ENCODE measurements at places on chromosomes 5 and 9.
A peak's percentile ranks its signal among the peaks of the same experiment; 100 is the strongest.

GRCh38 chr5:146890066-146890465 is 11.5 kb upstream of the PPP2R2B start:
- DNase-seq, result no peak

GRCh38 chr5:25515525-25515924 is 870.7 kb upstream of the CDH10 start:
- DNase-seq, result no peak

DNA sequence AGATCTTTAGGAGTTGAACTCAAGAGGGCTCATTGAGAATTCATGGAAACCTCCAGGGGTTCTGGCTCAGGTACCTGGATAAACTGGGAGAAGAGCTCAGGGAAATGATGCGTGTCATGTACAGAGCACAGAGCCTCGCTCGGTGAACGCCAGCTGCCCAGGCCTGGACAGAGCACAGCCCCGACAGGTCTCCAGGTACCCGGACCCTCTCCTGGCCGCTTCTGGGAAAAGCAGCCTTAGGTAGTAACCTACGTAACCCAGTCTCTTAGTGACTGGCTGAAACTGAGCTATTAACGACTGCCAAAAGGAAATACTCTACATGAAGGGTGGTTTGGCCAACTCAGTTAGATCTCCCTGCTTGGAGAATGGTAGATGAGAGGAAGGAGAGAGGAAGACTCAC is 157.4 kb downstream of the TTLL11 start:
- DNase-seq, result no peak

GRCh38 chr9:118984607-118985006 is 384.6 kb downstream of the BRINP1 start:
- no peak for DNase-seq

- DNase-seq, result no peak
Observed at GRCh38 chr5:111998871-111999270, 241.9 kb upstream of the NREP start.

DNA sequence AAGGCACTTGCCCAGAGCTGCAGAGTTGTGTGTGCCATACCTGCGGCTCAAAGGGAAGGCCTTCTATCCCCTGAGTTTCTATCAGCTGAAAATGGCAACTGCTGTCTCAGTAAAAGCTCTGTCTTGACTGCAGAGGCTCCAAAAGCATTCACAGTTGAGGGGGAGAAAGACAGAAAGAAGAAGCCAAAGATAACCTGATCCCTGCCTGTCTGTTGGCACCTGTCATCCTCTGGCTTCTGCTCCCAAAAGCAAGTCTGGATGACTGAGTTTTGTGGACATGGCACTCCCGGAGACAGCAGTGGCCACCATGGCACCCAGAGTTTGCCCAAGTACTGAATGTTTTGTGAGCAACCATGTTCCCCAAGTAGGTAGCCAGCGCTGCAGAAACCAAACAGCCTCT is 176.6 kb downstream of the NR3C1 start:
- DNase-seq, result no peak

DNA sequence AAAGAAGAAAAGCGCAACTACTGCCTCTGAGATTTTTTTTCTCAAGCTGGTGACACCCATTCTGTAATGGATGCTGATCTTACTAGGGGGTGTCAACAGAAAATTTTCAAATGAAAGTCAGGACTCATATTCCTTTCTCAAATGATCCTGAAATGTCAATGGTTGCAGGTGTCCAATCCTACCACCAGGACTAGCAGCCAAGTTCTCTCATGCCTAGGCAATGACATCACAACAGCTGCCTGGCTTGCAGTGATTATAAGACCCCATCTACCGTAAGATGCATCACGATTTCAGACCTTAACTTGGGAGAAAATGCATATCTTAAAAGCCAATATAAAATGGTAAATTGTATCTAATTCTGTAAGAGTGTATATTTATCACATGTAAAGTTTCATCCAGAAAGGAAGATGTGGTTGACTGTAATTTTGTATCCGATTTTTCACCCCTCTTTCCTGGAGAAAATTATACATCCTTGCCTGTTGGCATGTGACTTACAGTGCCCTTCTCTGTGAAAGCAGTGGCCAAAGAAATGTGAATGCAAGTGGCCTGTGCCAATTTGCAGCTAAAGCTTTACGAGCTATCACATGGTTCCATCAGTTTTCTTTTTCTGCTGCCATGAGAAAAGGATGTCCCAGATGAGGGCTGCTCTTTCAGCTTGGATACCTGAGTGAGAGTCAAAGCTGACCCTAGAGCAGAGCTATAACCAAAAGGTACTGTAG is 104.4 kb downstream of the DENND1A start:
- no peak for DNase-seq

GRCh38 chr9:85167146-85167545 is 497.6 kb downstream of the NTRK2 start:
- DNase-seq, result no peak

- no peak for DNase-seq
Observed at GRCh38 chr9:134964271-134965055, 46.8 kb upstream of the FCN1 start.

DNA sequence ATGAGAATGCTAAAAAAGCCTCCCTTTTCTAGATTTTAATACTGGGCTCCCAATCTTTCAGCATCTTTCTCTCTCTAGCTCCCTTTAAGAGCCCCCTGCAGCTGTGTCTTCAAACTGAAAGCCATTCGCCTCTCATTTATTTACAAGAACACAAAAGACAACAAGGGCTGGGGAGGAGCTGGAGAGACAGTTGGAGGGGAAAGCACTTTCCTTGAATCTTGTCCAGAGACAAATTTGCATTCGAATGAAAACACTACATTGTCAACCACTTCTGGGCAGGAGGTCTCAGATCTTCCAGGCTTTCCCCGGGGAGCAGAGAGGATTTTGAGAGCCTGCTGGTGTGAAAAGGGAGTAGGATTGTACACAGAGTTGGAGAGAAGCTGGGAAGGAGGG is 518.3 kb downstream of the CTNND2 start:
- no peak for DNase-seq

GRCh38 chr9:127966416-127967150 is 14.2 kb downstream of the EEIG1 start:
- no peak for DNase-seq

- DNase-seq, result no peak
Observed at GRCh38 chr5:150626853-150627276, 13.6 kb upstream of the SYNPO start.

GRCh38 chr5:96538808-96539250 is 105.8 kb upstream of the PCSK1 start:
- no peak for DNase-seq

GRCh38 chr5:137619191-137619870 is 116.6 kb downstream of the KLHL3 start:
- DNase-seq, result no peak

- DNase-seq, result no peak
Observed at GRCh38 chr9:137811283-137811870, 66.2 kb upstream of the CACNA1B start.

- DNase-seq, result no peak
Observed at GRCh38 chr5:165400086-165400485, 1894.7 kb downstream of the MAT2B start.

GRCh38 chr9:136482046-136482792 is 621 bp downstream of the SEC16A start:
- DNase-seq, result peak; percentile 32

DNA sequence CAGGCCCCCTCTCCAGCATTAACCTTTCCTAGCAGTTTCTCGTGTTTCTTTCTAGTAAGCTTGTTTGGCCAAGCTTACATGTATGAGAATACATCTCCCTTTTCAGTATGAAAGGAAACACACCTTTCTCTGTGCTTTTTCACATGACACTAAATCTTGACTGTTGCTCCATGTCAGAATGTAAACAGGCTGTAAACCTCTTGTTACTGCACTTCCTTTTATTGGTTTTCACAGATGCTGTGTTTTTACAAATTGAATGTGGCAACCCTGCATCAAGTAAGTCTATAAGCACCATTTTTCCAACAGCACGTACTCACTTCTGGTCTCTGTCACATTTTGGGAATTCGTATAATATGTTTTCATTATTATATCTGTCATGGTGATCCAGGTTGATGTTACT is 2.2 kb upstream of the CANX start:
- no peak for DNase-seq

GRCh38 chr9:109064963-109065702 is 51.8 kb upstream of the CTNNAL1 start:
- DNase-seq, result no peak

DNA sequence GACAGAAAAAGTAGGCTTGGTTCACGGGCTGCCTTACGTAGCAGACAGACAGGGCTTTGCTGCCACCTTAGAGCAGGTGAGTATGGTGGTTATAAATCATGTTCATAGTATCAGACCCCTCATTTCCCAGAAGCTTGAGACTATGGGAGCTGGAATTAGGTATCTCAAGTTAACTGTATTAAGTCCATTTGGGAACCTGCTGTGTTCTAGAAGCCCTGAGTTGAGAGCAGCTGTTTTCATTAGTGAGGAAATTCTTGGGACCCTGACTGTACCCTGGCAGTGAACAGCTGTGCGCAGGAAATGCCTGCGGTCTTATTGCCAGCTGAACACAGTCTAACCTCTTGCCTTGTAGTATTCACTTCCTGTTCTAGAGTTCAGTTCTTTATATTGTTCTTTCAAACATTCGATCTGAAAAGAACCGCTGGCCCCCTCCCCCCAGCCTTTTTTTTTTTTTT is 29.8 kb downstream of the UGCG start:
- DNase-seq, result peak; percentile 30

- no peak for DNase-seq
Observed at GRCh38 chr5:74396913-74397622, 243.5 kb downstream of the ENC1 start.

- no peak for DNase-seq
Observed at GRCh38 chr9:72622186-72622585, 100.8 kb downstream of the TMC1 start.

DNA sequence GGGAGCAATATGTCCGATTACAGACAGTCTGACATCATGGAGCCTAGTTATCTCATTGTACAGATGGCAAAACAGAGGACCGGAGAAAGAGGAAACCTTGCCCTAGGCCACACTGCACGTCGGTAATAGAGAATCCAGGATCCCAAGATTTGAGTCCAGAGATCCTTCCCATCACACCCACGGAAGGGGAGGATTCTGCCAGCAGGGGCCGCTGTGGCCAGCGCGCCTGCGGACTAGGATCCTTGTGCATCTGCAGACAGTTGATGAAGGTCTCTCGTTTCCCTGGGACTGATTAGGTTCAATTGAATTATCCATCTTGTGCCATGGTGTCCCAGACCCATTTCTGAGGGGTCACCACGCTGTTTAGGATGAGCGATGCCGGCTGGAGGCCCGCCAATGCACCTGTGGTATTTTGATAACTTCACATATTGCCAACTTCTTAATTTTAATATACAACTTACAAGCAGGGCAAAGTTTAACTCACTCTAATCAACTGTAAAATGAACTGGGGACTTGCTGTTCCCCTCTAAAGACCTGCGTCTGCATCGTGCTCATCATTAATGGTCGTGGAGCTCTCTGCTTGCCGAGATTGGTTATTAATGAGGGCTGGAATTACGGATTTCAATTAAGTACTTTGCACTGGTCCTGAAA is 592.7 kb upstream of the BRINP1 start:
- no peak for DNase-seq

GRCh38 chr9:122656378-122656777 is 1.0 kb downstream of the OR1B1 start:
- DNase-seq, result no peak

GRCh38 chr9:94923326-94924089 is 197.0 kb downstream of the AOPEP start:
- DNase-seq, result no peak

DNA sequence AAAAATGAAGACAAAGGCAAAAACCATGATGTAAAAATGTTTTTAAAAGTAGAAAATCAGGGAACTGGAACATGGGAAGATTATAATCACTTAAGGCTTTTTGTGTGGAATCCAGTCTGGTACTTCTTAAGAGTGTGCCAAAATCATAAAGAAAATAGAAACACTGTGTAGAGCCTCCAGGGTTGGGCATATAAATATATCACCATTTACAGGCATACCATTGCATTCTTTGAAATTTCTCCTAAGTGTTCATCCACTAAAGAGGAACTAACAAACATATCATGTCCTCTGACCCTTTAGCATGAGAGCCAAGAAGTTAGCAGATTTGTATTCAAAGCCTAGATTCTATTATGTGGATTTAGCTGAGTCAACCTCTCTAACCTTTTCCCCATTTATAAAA is 93.3 kb downstream of the SLF1 start:
- no peak for DNase-seq

GRCh38 chr5:107598958-107599357 is 71.8 kb downstream of the EFNA5 start:
- no peak for DNase-seq
